ENCODE measurements at places on chromosomes 5 and 9.

DNA sequence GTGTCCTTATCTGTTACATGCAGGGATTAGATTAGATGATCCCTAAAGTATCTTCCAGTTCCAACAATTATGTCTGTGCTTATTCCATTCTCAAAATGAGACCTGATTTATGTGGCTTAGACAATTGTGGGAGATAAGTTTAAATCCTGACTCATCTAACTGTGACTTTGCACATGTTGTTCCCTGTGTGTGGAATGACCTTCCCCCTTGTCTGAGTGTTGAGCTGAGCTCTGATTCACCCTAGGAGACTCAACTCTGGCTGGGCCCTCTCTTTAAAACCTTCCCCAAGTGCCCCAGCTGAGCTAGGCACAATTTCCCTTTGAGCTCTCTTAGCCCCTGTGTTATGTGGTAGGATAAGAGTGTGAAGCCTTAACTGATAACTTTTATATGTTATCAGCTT, 118.9 kb upstream of the ELL2 start:
- peak; percentile 56 for DNase-seq

- no peak for DNase-seq
Observed at GRCh38 chr5:147876141-147876540, 2.4 kb upstream of the SCGB3A2 start.

- no peak for DNase-seq
Observed at GRCh38 chr9:125241863-125242739, 958 bp upstream of the HSPA5 start.

DNA sequence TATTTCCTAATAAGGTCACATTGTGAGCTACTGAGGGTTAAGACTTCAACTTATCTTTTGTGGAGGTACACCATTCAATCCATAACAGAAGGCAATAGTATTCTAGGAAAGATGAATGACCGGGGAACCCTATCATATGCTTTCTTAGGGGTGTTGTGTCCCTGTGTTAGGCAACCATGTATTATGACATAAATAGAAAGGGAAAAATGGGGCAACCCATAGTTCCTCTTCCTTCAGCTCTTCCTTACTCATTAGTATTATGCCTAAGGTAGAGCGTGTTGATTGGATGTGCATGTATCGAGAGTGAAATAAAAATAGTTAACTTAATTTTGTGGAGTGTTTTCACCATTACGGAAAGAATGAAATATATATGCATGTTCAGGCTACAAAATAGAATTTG, 6.0 kb upstream of the CCNJL start:
- DNase-seq: no peak

DNA sequence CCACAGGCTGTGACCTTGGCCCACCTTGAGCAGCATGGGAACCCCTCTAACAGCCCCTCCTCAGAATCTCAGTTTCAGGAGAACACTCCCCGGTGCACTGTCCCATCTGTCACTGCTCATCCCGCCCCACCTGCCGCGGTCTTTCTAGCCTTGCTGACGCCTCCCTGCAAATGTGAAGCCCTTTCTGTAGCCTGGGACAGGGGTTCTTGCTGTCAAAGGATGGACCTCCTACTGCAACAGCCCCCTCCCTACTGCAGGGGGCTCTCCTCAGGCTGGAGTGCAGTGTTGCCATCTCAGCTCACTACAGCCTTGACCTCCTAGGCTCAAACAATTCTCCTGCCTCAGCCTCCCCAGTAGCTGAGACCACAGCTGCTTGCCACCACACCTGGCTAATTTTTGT, 20.0 kb downstream of the OR2V1 start:
- no peak for DNase-seq

- no peak for DNase-seq
Observed at GRCh38 chr5:142926549-142926948, 156.4 kb downstream of the ARHGAP26 start.

DNA sequence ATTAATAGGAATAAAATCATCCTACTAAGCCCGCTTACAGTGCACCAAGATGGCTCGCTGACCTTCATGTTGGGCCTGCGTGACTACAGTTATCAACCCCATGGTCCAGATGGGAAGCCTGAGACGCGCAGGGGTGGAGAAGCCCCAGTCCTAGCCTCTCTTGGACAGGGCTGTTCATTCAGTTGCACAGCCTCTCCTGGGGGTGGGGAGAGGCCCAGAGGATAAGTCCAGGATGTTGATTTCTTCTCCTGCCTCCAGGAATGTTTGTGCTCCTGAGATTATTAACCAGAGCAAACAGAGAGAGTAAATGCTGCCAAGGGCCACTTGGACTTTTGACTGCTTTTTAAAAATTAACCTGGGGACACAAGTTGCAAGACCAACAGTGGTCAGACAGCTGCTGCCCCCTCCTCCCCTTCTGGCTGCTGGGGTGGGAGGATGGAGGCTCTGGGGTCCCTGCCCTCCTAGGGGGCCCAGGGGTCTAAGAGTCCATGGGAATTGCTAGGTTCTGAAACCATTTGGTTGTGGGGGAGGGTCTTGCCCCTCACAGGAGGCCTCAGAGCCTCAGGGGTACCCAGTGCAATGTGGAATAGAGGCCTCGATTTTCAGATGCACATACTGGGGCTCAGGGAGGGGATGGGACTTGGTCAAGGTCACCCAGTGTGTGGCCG, 2.8 kb upstream of the AMBP start:
- DNase-seq: no peak

GRCh38 chr5:3384531-3384930, 211.1 kb upstream of the IRX1 start:
- no peak for DNase-seq

GRCh38 chr5:162372256-162372655, 304.7 kb downstream of the GABRG2 start:
- DNase-seq: no peak

All from brain microvascular endothelial cell (primary cell).